Progenitor cell of endocrine pancreas (in vitro differentiated cells): ENCODE measurements at places on chromosomes 4 and X. TPM values are rescaled to one million over a fixed set of nuclear protein-coding genes. Genes with fewer than 3 reads are reported as not detected.

Gene BCOR
- total RNA-seq, result 20.5 TPM in 2 replicates

GRCh38 chr4:175530655-175531054, 281.4 kb downstream of the GPM6A start:
- H3K27ac ChIP-seq, result no peak overlapping the region
- no peaks in the 10 kb centered on the region for H3K4me1 ChIP-seq
- no peak for DNase-seq
- no peaks in the 10 kb centered on the region for H3K27me3 ChIP-seq

DNA sequence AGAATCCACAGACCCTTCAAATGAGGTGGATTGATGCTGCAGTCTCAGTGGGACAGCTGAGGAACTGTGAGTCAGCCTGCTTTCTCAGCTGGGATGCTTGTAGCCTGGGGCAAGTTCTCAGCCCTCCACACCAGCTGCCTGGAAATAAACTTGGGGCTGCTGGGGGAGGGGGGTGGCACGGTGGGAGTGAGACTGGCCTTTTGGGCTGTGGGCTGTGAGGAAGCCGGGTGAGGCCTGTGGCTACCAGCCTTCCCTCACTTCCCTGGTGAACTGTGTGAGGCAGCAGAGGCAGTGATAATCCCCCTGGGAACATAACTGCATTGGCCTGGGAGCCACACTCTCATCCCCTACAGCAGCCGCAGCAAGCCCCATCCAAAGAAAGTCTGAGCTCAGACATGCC, 114.5 kb upstream of the GUCY1A1 start:
- no peak for DNase-seq
- no peak overlapping the region for H3K27ac ChIP-seq
- no peaks in the 10 kb centered on the region for H3K27me3 ChIP-seq
- no peaks in the 10 kb centered on the region for H3K4me1 ChIP-seq
- no peak overlapping the region for H3K4me3 ChIP-seq

Gene ATP5ME
- 235 and 236 TPM in 2 replicates for total RNA-seq
